ENCODE measurements at places on chromosomes 11 and 22. TPM values are rescaled to one million over a fixed set of nuclear protein-coding genes. Genes with fewer than 3 reads are reported as not detected.
A peak's percentile ranks its signal among the peaks of the same experiment; 100 is the strongest.

GRCh38 chr11:70398834-70399680, 728 bp downstream of the CTTN start:
- H3K27ac ChIP-seq, result peak overlapping the region; percentile 92
- H3K4me3 ChIP-seq, result peak overlapping the region; percentile 97
- H3K4me1 ChIP-seq, result peaks cover 7% of the 10 kb centered on the region
- H3K36me3 ChIP-seq, result peaks cover 8% of the 10 kb centered on the region
- no peaks in the 10 kb centered on the region for H3K27me3 ChIP-seq
- no peak for DNase-seq

GRCh38 chr11:71421392-71421950, 26.7 kb downstream of the DHCR7 start:
- DNase-seq, result no peak
- no peaks in the 10 kb centered on the region for H3K4me1 ChIP-seq

GRCh38 chr22:28051787-28052356, 132.8 kb upstream of the PITPNB start:
- no peaks in the 10 kb centered on the region for H3K36me3 ChIP-seq
- no peak overlapping the region for H3K27ac ChIP-seq
- H3K27me3 ChIP-seq, result no peaks in the 10 kb centered on the region

DNA sequence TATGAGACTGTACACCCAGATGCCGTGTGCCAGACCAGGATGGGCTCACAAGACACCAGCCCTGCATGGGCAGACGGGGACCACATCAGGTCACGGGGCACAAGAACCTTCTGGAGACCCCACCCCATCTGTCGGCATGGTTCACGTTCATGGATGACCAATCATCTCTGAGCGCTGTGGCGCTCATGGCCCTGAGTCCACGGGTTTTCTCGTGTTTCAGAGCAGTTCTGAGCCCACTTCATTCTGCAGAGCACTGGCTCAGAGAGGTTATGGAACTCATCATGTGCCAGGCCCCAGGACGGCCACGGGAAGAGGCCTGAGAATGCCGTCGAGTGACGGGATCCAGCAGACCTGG, 63.0 kb upstream of the PPARA start:
- H3K4me3 ChIP-seq, result no peak overlapping the region
- H3K4me1 ChIP-seq, result peaks cover 97% of the 10 kb centered on the region
- DNase-seq, result no peak
- H3K36me3 ChIP-seq, result peaks cover 13% of the 10 kb centered on the region

DNA sequence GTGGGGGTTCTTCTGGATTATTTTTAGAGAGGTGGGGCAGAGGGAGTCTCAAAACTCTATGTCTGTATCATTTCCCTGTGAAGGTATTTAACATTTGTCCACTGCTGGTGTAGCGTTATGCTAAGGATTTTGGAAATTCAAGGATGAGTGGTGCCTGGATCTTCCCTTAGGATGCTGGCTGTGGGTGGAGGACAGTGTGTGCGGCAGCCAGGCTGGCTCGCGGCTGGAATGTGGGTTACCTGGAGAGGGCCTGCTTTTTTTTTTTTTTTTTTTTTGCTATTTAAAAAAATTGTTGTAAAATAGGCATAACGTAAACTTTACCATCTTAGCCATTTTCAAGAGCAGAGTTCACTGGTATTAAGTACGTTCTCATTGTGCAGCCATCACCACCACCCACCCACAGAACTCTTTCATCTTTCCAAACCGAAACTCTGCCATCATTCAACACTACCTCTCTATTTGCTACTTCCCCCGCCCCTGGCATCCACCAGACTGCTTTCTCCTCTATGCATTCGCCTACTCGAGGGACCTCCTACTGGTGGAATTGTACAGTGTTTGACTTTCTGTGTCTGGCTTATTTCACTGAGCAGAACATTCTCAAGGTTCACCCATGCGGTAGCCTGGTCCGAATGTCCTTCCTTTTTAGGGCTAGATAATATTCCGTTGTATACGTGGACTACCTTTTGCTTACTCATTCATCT, 67.1 kb downstream of the PARVB start:
- no peak overlapping the region for H3K4me3 ChIP-seq
- no peak overlapping the region for H3K27ac ChIP-seq
- no peak for DNase-seq
- H3K4me1 ChIP-seq, result peaks cover 8% of the 10 kb centered on the region
- H3K36me3 ChIP-seq, result no peaks in the 10 kb centered on the region

DNA sequence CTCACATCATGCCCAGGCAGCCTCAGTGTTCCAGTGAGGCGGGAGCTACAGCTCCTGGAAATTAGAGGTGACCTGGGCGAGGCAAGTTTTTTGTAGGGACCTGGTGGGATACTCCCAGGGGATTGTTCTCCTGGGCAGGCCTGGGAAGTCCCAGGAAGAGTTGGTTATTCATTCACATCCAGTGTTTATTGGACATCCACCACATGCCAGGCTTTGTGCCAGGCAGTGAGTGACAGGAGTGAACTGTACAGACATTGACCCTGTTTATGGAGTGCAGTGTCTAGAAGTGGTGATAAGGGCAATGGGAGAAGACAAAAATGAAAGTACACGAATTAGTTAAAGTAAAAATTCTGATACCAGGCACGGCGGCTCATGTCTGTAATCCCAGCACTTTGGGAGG, 29.4 kb downstream of the YWHAH start:
- no peaks in the 10 kb centered on the region for H3K27me3 ChIP-seq
- peaks cover 12% of the 10 kb centered on the region for H3K4me1 ChIP-seq
- H3K36me3 ChIP-seq, result no peaks in the 10 kb centered on the region
- H3K4me3 ChIP-seq, result no peak overlapping the region
- no peak overlapping the region for H3K27ac ChIP-seq
- DNase-seq, result peak; percentile 41

- no peak for DNase-seq
- no peak overlapping the region for H3K4me3 ChIP-seq
- no peaks in the 10 kb centered on the region for H3K27me3 ChIP-seq
- H3K4me1 ChIP-seq, result peaks cover 40% of the 10 kb centered on the region
- no peak overlapping the region for H3K27ac ChIP-seq
Observed at GRCh38 chr11:69127884-69128283, 27.9 kb upstream of the SMIM38 start.

DNA sequence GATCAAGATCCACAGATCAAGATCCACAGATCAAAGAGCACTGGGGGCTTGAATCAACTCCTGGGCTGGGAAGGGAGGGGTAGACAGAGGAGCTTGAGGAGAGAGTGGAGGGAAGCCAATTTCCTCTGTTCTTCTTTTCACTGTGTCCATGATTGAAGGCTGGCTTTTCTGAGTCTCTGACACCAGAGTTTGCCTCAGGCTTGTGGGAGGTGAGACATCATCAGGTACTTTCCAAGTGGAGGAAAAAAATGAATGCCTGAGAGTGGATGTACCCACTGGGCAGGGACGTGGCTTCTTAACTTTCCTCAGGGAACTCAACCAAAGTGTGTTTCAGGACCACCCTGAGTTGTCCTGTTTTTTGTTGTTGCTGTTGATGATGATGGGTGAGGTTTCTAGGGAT, 11.0 kb upstream of the HEPHL1 start:
- no peaks in the 10 kb centered on the region for H3K27me3 ChIP-seq
- no peaks in the 10 kb centered on the region for H3K36me3 ChIP-seq
- H3K4me1 ChIP-seq, result no peaks in the 10 kb centered on the region

DNA sequence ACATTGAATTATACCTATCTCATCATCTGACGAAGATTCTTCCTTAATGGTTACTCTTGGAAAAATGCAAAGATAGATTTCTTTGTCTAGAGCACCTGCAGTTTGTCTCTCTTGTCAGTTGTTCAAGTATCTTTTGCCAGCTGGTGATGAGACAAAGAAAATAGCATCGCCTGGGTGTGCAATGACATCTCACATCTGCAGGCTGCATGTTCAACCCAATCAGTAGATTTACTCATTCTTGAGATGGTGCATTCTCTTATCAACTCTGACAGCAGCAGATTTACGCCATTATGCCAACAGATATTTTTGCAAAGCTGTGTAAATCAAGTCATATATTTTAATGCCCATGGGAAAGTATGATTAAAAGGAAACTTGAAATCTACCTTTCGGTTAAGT, 164.6 kb upstream of the PDGFD start:
- no peaks in the 10 kb centered on the region for H3K27me3 ChIP-seq
- DNase-seq, result no peak
- no peak overlapping the region for H3K27ac ChIP-seq

DNA sequence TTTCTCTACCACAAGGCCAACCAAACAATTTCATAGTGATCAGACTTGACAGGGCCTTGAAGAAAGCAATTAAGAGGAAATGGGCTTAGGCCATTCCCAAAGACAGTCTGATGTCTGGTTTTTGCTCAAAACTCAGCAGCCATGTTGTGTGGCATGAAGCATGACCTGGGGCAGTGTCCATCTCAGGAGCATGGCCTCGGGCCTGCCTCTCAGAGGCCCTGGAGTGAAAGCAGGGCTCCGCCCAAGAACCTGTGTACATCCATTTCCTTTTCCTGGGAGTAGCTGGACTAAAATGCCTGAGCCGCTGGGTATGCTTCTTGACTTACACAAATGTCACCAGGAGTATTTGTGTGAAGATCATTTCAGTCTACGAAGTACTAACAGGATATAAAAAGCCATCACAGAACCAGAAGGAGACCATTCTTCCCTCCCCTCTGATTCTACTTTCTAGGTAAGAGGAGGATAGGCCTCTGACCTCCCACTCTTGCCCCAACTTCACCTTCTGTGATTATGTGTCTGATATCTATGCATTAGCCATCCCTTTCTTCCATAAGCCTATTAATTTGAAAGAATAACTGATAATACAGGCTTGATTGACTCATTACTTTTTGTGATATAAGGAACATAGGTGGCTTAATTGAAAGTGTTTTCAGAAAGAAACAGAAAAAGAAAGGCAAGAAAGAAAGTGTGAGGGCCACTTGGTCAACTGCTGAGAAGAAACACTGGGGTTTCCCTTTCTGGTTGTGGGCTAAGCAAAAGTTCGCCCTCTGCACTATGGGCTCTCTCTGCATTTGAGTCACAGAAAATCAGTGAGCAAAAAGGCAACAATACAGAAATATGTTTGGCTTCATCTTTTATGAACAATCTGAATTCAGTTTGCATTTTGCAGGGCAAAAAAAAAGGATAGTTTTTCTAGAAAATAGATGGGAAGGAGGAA, 188.6 kb upstream of the MTMR2 start:
- H3K4me1 ChIP-seq, result peaks cover 2% of the 10 kb centered on the region
- no peaks in the 10 kb centered on the region for H3K36me3 ChIP-seq
- no peaks in the 10 kb centered on the region for H3K27me3 ChIP-seq
- no peak overlapping the region for H3K4me3 ChIP-seq
- peak overlapping the region; percentile 80 for H3K27ac ChIP-seq
- DNase-seq, result no peak

DNA sequence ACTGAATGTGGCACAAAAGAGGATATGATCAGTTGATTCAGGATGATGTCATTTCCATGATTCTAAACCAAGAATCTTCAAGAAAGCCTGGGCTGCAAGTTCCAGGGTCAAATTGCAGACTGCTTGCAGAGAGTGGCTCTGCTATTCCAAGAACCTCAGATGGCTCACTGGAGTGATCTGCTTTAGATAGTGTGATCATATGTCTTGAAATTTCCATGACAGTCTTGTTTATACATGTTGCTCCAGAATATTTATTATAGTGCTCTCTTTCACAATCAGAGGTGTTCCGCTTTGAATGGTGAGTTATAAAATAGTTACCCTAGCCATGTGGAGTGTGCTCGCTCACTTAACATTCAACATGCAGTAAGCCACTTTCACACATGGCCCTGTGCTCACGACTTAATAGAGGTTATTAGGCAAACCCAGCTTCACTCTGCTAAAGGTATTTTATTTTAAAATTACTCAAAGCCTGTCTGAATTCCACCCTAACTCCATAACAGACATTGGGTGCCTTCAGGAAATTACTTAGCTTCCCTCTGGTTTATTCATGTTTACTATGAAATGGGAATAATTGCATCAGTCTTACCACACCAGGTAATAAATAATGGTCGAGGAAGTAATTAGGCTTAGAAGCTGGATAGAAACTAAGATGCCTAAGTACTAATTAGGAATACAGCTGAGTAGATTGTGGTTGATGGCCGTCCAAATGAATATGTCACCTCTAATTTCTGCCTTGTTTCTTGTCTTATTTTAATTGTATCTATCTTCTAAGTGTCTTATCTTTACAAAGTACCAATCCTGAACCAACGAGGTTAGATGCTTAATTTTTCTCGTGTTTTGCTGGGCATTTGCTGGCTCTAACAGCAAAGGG, 187.9 kb downstream of the ETS1 start:
- no peak for DNase-seq
- H3K4me1 ChIP-seq, result no peaks in the 10 kb centered on the region
- no peak overlapping the region for H3K4me3 ChIP-seq
- no peaks in the 10 kb centered on the region for H3K27me3 ChIP-seq

GRCh38 chr11:75677909-75678308, 9.1 kb upstream of the MAP6 start:
- H3K27ac ChIP-seq, result no peak overlapping the region
- peaks cover 16% of the 10 kb centered on the region for H3K27me3 ChIP-seq
- no peaks in the 10 kb centered on the region for H3K36me3 ChIP-seq
- no peak for DNase-seq
- H3K4me1 ChIP-seq, result no peaks in the 10 kb centered on the region
- no peak overlapping the region for H3K4me3 ChIP-seq

GRCh38 chr22:48241658-48242057, 1479.2 kb downstream of the TBC1D22A start:
- no peak for DNase-seq
- no peak overlapping the region for H3K27ac ChIP-seq
- no peaks in the 10 kb centered on the region for H3K27me3 ChIP-seq

DNA sequence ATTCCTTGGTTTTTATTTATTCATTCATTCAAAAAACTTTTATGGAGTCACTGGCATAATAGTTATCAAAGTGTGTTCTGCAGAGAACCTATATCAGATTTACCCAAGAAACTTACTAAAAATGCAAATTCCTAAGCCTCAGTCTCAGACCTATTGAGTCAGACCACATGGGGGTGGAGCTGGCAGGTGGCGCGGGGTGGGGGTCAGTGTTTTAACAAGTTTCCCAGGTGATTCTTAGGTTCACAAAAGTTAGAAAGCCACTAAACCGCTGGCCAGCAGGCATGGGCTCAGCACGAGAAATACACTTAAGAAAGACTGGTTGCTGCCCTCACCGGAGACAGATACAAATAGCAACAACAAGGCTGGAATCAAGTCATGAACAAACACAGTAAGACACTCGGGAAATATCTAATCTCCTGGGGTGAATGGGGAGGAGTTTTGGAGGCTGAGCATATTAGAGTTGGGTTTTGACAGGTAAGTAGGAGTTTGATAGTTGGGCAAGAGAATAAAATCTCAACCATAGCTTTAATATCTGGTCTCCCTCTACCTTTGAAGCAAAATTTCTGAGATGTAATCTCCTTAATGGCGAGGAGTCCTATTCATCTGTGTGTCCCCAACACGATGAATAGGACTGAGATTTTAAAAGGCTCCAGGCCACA, 167.5 kb upstream of the NECTIN1 start:
- H3K27ac ChIP-seq, result no peak overlapping the region
- H3K36me3 ChIP-seq, result no peaks in the 10 kb centered on the region
- no peak for DNase-seq
- H3K4me3 ChIP-seq, result no peak overlapping the region
- H3K4me1 ChIP-seq, result peaks cover 8% of the 10 kb centered on the region

The LRRC75B gene
- 4.4 TPM for total RNA-seq

The ANKK1 gene
- not detected for total RNA-seq

The OR10A2 gene
- not detected for total RNA-seq

The NXPE1 gene
- not detected for total RNA-seq

The OR56A4 gene
- not detected for total RNA-seq

The PAX6 gene
- total RNA-seq, result not detected

The MYOD1 gene
- total RNA-seq, result not detected

The MMP1 gene
- not detected for total RNA-seq

The MB gene
- 11,651 TPM for total RNA-seq

Data from heart right ventricle (tissue), 16 donors.